Activated T-helper 9 cell treated with anti-CD3 and anti-CD28 coated beads, Interleukin-2, amount 50 U/mL, for 16 hours (primary cell): ENCODE measurements at places on chromosomes 13 and 19.

DNA sequence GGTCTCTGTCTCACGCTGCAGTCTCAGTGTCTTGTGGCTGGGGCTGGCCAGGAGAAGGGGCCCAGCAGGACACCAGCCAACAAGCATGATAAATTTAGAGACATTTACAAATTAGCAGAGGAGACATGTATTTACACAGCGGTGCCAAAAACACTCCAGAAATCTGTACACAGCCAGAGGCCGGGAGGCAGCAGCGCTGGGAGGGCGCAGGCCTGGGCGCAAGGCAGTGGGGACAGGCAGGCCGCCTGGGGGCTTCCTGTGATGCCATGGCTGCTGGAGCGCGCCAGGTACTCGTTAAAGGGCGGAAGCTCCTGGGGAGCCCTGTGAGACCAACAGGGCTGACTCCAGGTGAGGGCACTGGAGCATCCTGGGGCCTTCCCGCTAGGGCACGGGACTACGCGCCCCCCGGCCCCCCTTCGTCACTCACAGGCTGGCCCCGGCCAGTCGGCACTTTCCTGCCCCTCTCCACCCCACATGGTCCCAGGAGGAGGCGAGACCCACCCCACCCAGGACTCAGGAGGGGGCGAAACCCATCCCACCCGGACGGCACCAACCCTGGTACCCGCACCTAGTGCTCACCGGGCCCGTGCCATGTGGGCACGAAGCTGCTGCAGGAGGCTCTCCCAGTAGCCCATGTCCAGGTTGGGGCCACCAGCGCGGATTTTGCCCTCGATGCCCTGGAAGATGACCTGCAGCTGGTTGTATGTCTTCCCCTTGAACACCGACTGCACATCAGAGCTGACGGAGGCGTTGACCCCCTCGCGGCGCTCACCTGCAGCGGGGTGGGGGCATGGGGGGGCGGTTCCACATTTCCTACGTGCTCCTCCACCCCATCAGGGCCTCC lies 7.4 kb upstream of the TBXA2R start:
- no peak for DNase-seq

DNA sequence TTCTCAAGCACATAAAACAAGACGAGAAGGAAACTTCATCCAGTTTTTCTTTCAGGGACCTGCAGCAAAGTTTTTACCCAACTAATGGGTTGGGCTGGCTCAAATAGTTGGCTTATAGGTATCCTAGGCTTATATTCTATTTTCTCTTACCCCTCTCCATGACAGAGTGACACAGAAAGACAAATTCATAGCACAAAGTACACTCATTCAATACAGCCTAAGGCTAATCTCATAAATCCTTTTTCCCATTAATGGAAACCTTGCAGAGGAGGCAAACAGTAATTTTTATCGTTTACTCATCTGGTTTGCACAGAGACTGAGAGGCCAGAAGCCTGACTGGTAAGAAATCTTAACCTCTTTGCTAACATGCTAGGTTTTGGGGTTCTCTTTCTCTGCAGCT lies 1589.9 kb downstream of the SLITRK1 start:
- DNase-seq: no peak

DNA sequence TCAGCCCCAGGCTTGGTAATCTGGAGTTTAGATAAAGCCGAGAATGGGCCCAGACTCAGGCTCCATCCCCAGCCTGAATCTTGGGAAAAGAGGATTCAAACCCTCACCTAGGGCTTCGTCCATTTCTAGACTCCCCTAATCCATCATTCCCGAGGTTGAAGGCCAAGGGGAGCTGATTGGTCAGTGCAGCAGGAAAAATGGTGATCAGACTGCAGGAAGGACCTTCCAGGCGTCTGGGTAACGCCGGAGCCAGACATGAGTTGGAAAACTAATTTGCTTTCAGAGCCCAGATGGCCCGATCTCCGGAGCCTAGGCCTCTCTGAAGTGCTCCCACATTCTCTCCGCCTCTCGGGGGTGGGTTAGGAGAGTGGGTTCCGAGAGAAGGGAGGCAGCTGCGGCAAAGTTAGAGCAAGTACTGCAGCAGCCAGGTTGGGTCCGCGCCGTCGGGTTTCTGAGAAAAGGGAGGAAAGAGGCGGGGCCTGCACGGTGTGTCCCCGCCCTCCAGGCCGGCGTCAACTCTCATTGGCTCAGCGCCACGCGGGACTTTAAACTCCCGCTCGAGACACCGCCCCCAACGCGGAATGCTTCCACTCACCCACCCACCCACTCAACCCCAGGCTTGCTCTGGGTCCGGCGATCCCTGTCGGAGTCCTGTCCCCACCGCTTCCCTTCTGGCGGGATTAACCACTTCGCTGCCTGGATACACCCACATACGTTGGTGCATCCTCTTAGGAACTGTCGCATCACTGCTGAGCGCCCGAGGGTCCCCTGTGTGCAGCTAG lies 788 bp upstream of the RTBDN start:
- no peak for DNase-seq

DNA sequence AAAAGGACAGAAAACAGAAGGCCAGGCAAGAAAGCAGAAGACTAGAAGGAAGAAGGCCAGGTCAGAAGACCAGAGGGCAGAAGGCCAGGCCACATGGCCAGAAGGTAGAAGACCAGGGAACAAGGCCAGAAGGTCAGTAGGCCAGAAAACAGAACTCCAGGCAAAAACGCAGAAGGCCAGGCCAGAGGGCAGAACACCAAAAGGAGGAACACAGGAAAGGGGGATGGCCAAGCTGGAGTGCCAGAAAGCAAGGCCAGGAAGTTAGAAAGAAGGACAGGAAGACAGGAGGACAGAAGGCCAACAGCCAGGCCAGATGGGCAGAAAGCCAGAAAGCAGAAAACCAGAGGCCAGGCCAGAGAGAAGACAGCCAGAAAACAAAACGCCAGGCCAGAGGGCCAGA lies 185.4 kb downstream of the TUBA3C start:
- DNase-seq: no peak

GRCh38 chr19:13758795-13759194 lies 5.5 kb upstream of the MRI1 start:
- DNase-seq: no peak

GRCh38 chr19:57633832-57634131 lies 814 bp downstream of the ZNF211 start:
- DNase-seq: no peak

DNA sequence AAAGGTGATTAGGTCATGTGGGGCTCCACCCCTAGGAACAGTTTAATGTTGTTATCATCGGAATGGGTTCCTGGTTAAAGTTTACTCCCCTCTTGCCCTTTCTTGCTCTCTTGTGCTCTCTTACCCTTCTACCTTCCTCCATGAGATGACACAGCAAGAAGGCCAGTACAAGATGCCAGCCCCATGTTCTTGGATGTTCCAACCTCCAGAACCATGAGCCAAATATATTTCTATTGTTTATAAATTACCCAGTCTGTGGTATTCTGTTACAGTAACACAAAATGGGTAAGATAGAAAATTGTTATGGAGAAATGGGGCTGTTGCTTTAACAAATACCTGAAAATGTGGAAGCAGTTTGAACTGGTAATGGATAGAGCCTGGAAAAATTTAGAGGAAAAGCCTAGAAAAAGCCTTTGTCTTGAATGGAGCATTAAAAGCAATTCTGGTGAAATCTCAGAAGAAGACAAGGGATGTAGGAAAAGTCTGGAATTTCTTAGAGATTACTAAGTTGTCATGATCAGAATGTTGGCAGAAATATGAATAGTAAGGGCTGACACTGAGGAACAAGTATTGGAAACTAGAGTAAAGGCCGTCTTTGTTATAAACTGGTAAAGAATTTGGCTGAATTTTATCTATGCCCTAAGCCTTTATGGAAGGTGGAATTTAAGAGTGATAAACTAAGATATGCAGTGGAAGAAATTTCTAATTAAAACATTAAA lies 53.5 kb upstream of the TSC22D1 start:
- DNase-seq: no peak

DNA sequence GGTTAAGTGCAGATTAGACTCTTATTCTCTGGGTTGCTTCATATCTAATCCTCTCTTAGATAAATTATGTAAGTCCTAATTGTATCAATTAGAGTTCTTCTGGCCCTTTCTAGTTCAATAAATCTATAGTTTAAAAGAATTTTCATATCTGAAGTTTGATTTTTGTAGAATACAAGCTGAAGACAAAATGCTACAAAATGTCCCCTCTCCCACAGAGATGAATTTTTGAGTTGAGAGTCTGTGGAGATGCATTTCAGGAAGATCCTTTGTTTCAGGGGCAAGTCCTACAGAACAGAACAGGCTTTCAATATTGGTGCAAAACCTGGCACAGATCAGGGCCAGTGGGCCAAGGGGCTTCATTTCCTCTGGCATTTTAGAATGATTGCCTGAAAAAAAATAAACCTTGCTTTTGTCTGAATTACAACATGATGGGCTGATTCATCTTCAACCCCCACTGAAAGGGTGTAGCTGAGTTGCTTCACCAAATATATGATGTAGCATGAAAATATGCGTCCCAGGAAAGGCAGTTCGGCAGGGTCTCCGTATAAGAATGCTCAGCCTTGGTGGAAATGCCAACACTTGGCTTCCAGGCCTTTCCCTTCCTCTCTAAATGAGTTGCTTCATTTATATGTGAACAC lies 6.4 kb upstream of the IPO5 start:
- no peak for DNase-seq

DNA sequence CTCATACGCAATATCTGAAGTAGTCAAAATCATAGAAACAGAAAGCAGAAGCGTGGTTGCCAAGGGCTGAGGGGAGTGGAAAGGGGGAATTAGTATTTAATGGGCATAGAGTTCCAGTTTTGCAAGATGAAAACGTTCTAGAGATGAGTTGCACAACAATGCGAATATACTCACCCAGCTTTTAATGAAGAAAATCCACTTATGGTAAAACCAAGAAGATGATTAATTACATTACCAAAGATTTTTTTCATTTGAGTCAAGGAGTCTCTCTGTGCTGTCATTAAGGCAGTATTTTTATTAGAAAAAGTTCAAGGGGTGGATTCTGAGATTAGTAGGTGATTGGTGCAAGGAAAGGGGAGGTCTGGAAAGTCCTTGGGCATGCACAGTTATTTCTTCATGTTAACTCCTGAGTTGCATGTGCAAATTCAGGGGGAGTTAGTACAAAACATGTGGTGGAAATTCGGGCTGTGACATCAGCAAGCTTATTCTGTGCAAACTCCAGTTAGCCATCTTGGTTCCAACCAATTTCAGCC lies 6.9 kb upstream of the CBY2 start:
- no peak for DNase-seq

- DNase-seq: no peak
Measured at GRCh38 chr13:97108530-97108900, 113.6 kb upstream of the MBNL2 start.

DNA sequence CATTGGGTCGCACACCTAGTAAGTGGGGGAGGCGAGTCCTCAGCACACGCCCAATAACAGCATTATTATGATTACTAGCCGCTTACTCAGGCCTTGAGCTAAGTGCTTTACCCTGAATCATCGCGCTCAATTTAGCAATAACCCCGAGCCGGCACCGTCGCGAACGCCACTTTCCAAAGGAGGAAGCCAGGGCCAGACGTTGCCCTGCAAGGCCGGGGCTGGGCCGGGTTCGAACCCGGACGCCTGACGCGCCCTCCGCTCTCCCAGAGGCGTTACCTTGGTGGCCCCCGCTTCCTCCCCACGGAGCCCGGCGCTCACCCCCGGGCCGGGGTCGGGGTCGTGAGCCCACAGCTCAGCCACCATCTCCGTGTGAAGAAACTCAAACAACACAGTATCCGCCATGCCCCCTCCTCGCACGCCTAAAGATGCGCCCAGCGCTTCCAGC lies at the start of gene TRAPPC6A:
Gene TRAPPC6A, minus strand, starts transcription at position 421 of the 445 bp plus-strand sequence. Its CDS starts 19 bp downstream, at position 402.
- DNase-seq: peak; percentile 27

DNA sequence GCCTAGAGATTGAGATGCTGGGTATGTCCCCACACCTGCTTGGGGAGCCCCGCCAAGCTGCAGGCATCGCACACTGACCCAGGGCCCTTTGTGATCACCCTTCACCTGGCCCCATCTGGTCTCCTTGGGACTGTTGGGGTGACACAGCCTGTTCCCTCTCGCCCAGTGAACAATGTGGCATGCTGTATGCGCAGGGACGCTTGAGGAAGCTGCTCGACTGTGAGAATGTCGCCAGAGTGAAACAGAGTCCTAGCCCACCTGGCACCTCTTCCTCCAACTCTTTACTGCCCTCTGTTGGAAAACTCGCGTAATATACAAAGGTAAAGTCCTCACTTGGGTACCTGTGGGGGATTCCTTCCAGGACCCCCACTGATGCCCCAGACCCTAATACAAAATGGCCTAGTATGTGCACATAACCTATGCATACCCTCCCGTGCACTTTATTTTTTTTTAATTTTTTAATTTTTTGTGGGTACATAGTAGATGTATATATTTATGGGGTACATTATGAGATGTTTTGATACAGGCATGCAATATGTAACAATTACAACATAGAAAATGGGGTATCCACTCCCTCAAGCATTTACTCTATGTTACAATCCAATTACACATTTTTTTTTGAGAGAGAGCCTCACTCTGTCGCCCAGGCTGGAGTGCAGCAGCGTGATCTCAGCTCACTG lies 9.0 kb downstream of the BLOC1S3 start:
- DNase-seq: no peak

DNA sequence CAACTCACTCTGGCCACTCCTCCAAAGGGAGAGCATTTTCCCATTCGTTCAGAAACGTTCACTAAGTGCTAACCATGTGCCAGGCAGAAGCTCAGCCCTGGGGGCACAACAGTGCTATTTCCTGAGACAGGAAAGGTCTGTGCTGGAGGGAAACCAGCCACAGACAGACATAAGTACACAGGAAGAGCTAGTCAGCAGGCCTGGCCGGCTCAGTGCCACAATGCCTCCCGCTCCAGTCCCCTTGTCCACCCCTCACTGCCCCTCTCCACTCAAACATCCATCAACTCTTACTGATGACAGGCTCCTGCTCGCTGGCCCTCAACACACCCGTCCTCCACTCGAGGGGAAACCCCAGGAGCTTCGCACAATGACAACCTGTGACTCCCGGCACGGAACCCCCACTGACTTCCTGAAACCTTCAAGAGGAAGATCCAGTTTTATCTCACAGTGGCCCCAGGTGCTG lies 11.3 kb upstream of the PLA2G4C start:
- DNase-seq: no peak

GRCh38 chr13:25384758-25385410 lies 13.1 kb downstream of the ATP8A2 start:
- no peak for DNase-seq

- no peak for DNase-seq
Measured at GRCh38 chr13:98537740-98538139, 39.2 kb downstream of the STK24 start.

DNA sequence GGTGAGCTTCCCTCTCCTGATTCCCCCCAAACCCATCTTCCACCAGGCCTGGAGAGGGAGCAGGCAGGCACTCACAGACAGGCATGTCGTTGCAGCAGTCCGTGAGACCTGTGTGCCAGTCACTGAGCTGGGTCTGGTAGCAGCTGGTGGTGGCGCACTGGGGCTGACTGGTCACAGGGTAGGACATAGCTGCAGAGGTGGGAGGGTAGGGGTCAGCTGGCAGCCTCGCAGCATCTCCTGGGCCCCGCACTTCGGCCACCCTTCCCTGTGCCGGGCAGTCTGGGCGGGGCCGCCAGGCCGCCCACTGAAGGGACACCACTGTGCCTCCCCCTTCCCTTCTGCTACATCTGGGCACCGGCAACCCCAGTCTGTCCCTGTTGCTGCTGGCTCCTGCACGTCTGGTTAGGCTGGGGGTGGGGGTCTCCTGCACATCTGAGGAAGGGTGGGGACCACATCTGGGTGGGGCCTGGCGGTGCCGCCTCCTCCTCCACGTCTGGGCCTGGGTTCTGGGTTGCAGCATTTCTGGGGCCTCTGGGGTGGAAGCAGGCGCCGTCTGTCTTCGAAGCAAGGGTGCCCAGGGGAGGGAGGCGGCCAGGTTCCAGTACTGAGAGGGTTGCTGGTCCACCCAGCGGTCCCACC lies 1.1 kb downstream of the CNFN start:
- no peak for DNase-seq

GRCh38 chr13:109204252-109204651 lies 574.8 kb downstream of the MYO16 start:
- DNase-seq: no peak

- no peak for DNase-seq
Measured at GRCh38 chr13:28753208-28753892, 34.6 kb upstream of the SLC46A3 start.
